Right lobe of liver (tissue), 6 donors: ENCODE measurements at places on chromosomes 2 and 18. TPM values are rescaled to one million over a fixed set of nuclear protein-coding genes. Genes with fewer than 3 reads are reported as not detected.

The PID1 gene
- 73.4 TPM for total RNA-seq

The VRK2 gene
- total RNA-seq, result 10.9 TPM

The SIX2 gene
- total RNA-seq, result not detected

The TMEM37 gene
- total RNA-seq, result 96.6 TPM

The MROH2A gene
- total RNA-seq, result 0.98 TPM

The LIMS3 gene
- not detected for total RNA-seq

The SCN9A gene
- 4.4 TPM for total RNA-seq

The GALR1 gene
- not detected for total RNA-seq

The SDC1 gene
- total RNA-seq, result 443 TPM

GRCh38 chr2:209121691-209122090, 302.2 kb upstream of the MAP2 start:
- no peaks in the 10 kb centered on the region for H3K4me1 ChIP-seq
- no peaks in the 10 kb centered on the region for H3K27me3 ChIP-seq
- no peaks in the 10 kb centered on the region for H3K36me3 ChIP-seq
- no peak for DNase-seq

DNA sequence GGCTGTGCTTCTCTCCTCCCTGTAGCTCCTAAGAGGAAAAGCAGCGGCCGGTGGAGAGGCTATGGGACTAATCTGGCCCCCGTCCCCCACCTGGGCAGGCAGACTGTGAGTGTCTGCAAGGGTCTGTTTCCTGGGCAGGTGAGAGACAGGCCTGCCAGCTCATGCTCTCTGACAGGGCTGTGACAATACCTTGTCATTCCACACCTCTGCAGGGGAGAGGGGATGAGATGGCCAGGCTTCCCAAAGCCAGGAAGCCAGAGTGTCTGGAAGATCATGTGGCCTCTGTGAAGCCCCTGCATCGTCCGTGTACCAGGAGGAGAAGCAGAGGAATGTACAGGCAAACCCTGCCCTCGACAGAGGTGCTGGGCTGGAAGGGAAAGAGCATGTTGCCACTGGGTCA, 142.5 kb upstream of the GATA6 start:
- H3K4me1 ChIP-seq, result no peaks in the 10 kb centered on the region
- H3K36me3 ChIP-seq, result no peaks in the 10 kb centered on the region
- H3K27ac ChIP-seq, result no peak overlapping the region
- H3K4me3 ChIP-seq, result no peak overlapping the region
- no peak for DNase-seq

DNA sequence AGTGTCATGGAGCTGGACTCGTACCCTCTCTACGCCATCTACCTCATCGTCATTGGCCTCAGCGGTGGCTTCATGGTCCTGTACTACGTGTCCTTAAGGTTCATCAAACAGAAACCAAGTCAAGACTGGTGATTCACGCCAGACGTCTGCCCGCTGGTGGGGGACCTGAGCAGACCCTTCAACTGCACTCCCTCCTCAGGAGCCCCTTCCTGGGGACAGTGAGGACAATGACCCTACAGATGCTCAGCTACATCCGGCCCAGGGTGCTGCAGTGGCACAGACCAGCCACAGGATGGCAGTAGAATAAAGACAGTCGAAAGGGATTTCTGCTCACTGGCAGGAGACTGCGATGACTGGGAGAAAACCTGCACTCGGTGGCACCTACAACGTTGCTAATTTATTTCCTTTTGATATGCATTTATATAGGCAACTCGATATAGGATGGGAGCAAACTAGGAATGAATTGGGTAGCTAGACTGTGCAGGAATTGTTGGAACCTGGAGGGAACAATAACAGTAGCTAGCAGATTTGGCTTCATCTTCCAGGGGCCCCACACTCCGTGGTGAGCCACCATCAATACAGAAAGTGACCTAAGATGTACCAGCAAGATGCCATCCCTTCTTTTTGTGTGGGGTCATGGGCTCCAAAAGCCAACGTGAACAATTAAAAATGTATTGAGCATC, 39.2 kb downstream of the ABCG8 start:
- H3K4me1 ChIP-seq, result peaks cover 20% of the 10 kb centered on the region
- no peaks in the 10 kb centered on the region for H3K36me3 ChIP-seq
- H3K4me3 ChIP-seq, result no peak overlapping the region
- H3K27me3 ChIP-seq, result no peaks in the 10 kb centered on the region

- H3K27ac ChIP-seq, result no peak overlapping the region
- no peak overlapping the region for H3K4me3 ChIP-seq
- no peaks in the 10 kb centered on the region for H3K4me1 ChIP-seq
Measured at GRCh38 chr2:15142069-15142689, 419.0 kb downstream of the NBAS start.

- no peaks in the 10 kb centered on the region for H3K36me3 ChIP-seq
- no peak overlapping the region for H3K27ac ChIP-seq
- no peaks in the 10 kb centered on the region for H3K27me3 ChIP-seq
- no peak for DNase-seq
- no peaks in the 10 kb centered on the region for H3K4me1 ChIP-seq
Measured at GRCh38 chr18:14937271-14937670, 189.3 kb downstream of the ANKRD30B start.

DNA sequence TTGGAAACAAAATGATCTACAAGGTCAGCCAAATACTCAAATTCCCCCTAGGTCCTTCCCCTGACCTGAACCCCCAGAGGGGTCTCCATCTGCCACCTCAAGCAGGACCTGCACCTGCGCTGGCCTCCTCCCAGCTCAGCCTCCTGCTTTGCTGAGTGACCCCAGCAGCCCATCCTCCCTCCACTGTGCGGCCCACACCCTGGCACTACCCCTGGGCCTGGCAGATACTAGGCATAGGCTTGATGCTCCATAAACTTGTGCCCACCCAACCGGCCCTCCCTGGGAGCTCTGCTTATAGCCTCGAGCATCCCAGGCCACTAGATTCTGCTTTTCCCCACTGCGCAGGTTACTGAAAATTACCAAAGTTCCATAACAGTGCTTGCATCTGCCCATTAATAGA, 156.2 kb downstream of the HDAC4 start:
- DNase-seq, result peak; percentile 40
- no peaks in the 10 kb centered on the region for H3K36me3 ChIP-seq
- no peak overlapping the region for H3K4me3 ChIP-seq
- no peaks in the 10 kb centered on the region for H3K27me3 ChIP-seq

- no peaks in the 10 kb centered on the region for H3K4me1 ChIP-seq
- no peak for DNase-seq
- no peaks in the 10 kb centered on the region for H3K36me3 ChIP-seq
- no peak overlapping the region for H3K27ac ChIP-seq
Measured at GRCh38 chr2:191957996-191958860, 111.3 kb upstream of the CAVIN2 start.

GRCh38 chr2:174688079-174688478, 76.2 kb downstream of the CHRNA1 start:
- no peaks in the 10 kb centered on the region for H3K27me3 ChIP-seq
- H3K4me1 ChIP-seq, result no peaks in the 10 kb centered on the region
- no peak overlapping the region for H3K4me3 ChIP-seq
- no peaks in the 10 kb centered on the region for H3K36me3 ChIP-seq
- no peak for DNase-seq

- no peaks in the 10 kb centered on the region for H3K36me3 ChIP-seq
- no peaks in the 10 kb centered on the region for H3K4me1 ChIP-seq
- H3K4me3 ChIP-seq, result no peak overlapping the region
- no peak overlapping the region for H3K27ac ChIP-seq
Measured at GRCh38 chr18:36589857-36590543, 238.8 kb downstream of the TPGS2 start.

GRCh38 chr2:133599811-133600210, 31.5 kb upstream of the NCKAP5 start:
- no peak overlapping the region for H3K4me3 ChIP-seq
- no peak for DNase-seq
- no peaks in the 10 kb centered on the region for H3K36me3 ChIP-seq
- peaks cover 19% of the 10 kb centered on the region for H3K4me1 ChIP-seq
- no peaks in the 10 kb centered on the region for H3K27me3 ChIP-seq
- peak overlapping the region; percentile 80 for H3K27ac ChIP-seq

DNA sequence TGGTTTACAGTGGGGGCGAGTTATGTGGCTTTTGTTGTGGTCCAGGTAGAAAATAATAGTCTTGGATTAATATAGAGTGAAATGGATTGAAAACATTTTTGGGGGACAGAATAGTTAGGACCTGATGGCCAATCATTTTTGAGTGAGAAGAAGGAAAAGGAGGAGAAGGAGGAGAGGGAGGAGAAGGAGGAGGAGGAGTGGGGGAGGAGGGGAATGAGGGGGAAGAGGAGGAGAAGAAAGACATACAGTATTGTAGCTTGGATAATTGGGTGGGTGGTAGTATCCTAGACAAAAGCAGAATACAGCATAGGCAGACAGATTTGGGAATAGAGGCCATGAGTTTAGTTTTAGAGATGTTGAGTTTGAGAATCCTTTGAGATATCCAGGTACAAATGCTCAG, 101.6 kb downstream of the GATA6 start:
- no peak overlapping the region for H3K27ac ChIP-seq
- DNase-seq, result no peak
- H3K4me1 ChIP-seq, result no peaks in the 10 kb centered on the region
- no peaks in the 10 kb centered on the region for H3K27me3 ChIP-seq

- H3K27me3 ChIP-seq, result no peaks in the 10 kb centered on the region
- no peaks in the 10 kb centered on the region for H3K36me3 ChIP-seq
- no peak overlapping the region for H3K4me3 ChIP-seq
- no peaks in the 10 kb centered on the region for H3K4me1 ChIP-seq
- no peak for DNase-seq
- H3K27ac ChIP-seq, result no peak overlapping the region
Measured at GRCh38 chr18:63736876-63737275, 34.1 kb downstream of the SERPINB11 start.

DNA sequence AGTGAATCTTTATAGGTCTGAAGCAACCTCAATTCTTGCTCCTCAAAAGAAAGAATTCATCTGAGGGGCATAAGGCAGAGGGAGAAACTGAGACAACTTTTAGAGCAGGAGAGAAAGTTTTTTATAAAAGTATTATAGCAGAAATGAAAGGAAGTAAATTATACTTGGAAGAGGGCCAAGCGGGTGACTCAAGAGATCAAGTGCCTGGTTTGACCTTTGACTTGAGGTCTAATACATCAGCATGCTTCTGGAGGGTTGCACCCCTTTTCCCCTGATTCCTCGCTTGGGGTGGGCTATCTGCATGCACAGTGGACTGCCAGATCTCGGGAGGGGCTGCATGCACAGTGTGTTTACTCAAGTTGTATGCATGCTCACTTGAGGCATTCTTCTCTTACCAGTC, 268.5 kb upstream of the LRATD1 start:
- H3K4me1 ChIP-seq, result no peaks in the 10 kb centered on the region
- H3K36me3 ChIP-seq, result no peaks in the 10 kb centered on the region
- no peak for DNase-seq
- H3K4me3 ChIP-seq, result no peak overlapping the region
- no peak overlapping the region for H3K27ac ChIP-seq

DNA sequence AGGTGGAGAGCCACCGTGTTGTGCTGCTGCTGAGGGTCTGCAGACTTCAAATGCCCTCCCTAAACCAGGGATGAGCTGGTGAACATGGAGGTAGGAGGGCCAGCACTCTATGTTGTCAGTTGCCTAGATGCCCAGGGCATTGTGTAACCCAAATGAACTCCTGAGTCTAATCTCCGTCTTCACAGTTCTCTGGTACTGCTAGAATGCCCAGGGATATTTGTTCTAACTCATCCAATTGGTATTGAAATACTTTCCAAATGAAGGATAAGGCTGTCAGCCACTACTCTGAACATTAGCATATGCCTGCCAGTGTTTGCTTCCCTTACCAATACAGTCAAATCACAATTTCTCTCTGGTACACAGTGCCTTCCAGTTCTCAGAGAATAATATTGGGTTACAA, 492.6 kb downstream of the SLC4A3 start:
- no peaks in the 10 kb centered on the region for H3K36me3 ChIP-seq
- no peaks in the 10 kb centered on the region for H3K27me3 ChIP-seq
- DNase-seq, result no peak
- H3K27ac ChIP-seq, result no peak overlapping the region
- no peaks in the 10 kb centered on the region for H3K4me1 ChIP-seq

DNA sequence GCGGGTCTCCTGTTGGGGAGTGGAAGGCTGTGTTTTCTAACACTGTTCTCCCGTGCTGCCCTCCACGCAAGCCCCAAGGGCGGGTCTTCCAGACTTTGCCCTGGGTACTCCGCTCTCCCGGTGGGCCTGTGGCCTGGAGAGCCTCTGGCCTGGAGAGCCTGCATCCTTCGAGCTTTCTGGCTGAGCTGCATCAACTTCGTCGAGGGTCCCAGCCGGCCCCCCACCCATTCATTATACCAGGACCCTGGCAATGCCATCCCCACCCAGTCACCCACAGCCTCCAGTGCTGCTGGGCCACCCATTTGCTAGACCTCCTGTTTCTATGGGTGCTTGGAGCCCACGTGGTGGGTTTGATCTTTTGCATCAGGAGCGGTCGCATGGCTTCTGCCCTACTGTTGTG, 102.2 kb downstream of the PTGR3 start:
- DNase-seq, result peak; percentile 36
- H3K4me1 ChIP-seq, result no peaks in the 10 kb centered on the region
- H3K27me3 ChIP-seq, result no peaks in the 10 kb centered on the region
- no peaks in the 10 kb centered on the region for H3K36me3 ChIP-seq

DNA sequence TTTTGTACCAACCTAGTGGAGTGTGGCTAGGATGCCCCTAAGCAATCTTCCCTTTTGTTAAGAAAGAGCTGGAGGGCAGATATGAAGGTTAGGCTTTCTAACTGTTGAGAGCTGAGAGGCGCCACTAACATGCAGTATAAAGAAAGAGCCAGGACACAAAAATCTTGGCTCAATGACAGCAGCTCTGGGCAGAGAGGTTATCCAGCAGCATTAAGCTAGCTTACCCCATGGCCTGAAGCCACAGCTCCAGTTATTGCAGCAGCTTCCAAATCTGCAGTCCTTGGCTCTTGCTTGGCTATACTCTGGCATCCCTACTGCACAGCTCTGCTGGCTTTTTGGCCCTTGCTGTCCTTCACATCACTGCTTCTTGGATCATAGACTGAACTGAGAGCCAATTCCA, 213.4 kb downstream of the GPD2 start:
- no peak overlapping the region for H3K4me3 ChIP-seq
- no peak overlapping the region for H3K27ac ChIP-seq
- no peaks in the 10 kb centered on the region for H3K27me3 ChIP-seq
- H3K4me1 ChIP-seq, result no peaks in the 10 kb centered on the region
- no peaks in the 10 kb centered on the region for H3K36me3 ChIP-seq

- peaks cover 9% of the 10 kb centered on the region for H3K4me1 ChIP-seq
- no peak for DNase-seq
- no peak overlapping the region for H3K4me3 ChIP-seq
- H3K36me3 ChIP-seq, result no peaks in the 10 kb centered on the region
- no peaks in the 10 kb centered on the region for H3K27me3 ChIP-seq
- no peak overlapping the region for H3K27ac ChIP-seq
Measured at GRCh38 chr2:42804338-42804737, 12.0 kb upstream of the HAAO start.

- no peak for DNase-seq
- H3K27me3 ChIP-seq, result no peaks in the 10 kb centered on the region
- no peaks in the 10 kb centered on the region for H3K36me3 ChIP-seq
- no peak overlapping the region for H3K27ac ChIP-seq
- H3K4me3 ChIP-seq, result no peak overlapping the region
Measured at GRCh38 chr2:101442042-101442666, 32.8 kb downstream of the RFX8 start.

DNA sequence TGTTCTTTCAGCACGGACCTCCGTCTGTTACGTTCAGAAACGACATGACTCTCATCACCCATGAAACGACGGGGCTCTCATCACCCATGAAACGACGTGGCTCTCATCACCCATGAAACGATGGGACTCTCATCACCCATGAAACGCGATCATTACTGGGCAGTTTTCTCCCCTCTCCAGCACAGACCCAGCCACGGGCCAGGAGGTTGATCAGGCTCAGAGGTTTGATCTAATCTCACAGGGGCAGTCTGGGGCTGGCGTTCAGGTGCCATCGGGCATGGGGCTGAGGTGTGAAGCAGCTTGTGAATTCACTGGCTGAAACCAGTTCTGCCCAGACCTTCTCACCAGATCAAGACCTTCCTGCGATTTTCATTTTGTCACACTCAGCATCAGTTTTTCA, 296.4 kb downstream of the NDUFA10 start:
- no peaks in the 10 kb centered on the region for H3K27me3 ChIP-seq
- no peaks in the 10 kb centered on the region for H3K4me1 ChIP-seq
- no peak for DNase-seq
- H3K27ac ChIP-seq, result no peak overlapping the region
- no peaks in the 10 kb centered on the region for H3K36me3 ChIP-seq
